ENCODE measurements at places on chromosomes 13 and 19.

- DNase-seq, result no peak
These were observed 41.8 kb upstream of the NBEA start for GRCh38 chr13:34900288-34900739.

- DNase-seq, result no peak
These were observed 40.6 kb downstream of the DCLK1 start for GRCh38 chr13:36090592-36090991.

- DNase-seq, result no peak
These were observed 46.1 kb upstream of the GPC6 start for GRCh38 chr13:93180356-93180969.

- no peak for DNase-seq
These were observed 22.9 kb downstream of the CD70 start for GRCh38 chr19:6568010-6568526.

DNA sequence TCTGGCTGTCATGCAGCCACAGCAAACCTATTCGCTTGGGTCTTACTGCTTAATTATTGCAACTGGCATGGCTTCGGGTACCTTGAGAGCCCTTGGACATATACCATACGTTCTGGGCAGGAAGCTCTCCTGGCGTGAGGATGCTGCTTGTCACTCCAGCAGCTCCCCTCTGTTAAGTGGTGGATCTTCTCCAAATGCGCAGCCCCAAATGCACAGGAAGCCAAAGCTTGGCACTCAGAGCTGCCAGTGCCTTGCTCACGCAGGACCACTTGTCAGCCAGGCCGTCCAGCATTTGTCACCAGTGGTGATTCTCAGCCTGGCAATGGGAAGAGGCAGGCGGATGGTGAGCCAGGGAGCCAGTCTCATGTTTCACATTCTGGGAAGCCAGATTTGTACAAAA is 158.6 kb downstream of the KATNAL1 start:
- DNase-seq, result no peak

DNA sequence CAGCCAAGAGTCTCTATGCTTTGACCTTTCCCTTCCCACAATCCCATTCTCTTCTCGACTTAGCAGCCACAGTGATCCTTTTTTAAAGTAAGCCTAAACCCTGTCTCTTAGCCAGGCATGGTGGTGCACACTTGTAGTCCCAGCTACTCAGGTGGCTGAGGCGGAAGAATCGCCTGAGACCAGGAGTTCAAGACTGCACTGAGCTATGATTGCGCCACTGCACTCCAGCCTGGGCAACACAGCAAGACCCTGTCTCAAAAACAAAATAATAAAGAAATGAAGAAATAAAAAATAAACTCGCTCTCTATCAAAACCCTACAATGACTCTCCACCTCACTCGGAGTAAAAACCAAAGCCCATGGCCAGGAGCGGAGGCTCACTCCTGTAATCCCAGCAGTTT is 14.7 kb downstream of the TEX101 start:
- DNase-seq, result no peak

DNA sequence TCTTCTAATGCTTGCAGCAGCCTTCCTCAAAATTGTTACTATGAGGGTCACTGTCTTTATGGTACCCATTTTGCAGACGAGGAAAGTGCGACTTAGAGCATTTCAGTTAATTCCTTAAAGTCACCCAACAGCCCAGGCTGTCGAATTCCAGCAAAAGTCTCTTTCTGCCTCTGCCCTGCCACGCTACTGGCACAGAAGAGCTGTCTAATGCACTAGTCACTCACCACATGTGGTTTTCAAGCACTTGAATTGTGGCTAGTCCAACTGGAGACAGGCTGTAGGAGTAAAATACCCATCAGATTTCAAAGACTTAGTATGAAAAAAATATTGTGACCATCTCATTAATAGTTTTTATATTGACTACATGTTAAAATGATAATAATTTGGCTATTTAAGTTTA is 1.7 kb downstream of the FPR1 start:
- DNase-seq, result no peak

GRCh38 chr19:51372649-51373504 is at the start of gene NKG7:
TSS of gene NKG7 (minus strand) at chr19:51372654. CDS start at chr19:51372535, 119 bp downstream.
- peak; percentile 84 for DNase-seq
